ENCODE measurements at places on chromosomes 12 and 14. TPM values are rescaled to one million over a fixed set of nuclear protein-coding genes. Genes with fewer than 3 reads are reported as not detected.

DNA sequence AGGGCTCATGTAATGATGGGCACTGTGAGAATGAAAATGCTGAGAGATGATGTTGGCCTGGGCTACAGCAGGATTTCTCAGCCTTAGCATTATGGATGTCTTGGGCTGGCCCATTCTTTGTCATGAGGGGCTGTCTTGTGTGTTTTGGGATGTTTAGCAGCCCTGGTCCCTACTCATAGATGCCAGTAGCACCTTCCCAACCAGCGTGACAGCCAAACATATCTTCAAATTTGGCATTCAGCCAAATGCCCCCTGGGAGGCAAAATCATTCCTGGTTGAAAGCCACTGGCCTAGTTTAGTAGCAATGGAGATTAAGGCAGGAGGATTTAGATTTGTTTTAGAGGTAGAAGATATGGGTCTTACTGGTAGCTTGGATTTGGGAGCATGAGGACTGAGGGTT is 26.6 kb downstream of the UBE3B start:
- no peak for DNase-seq
- H3K27me3 ChIP-seq: no peaks in the 10 kb centered on the region
- H3K4me3 ChIP-seq: no peak overlapping the region
- peaks cover 53% of the 10 kb centered on the region for H3K36me3 ChIP-seq
- no peaks in the 10 kb centered on the region for H3K4me1 ChIP-seq
- no peak overlapping the region for H3K27ac ChIP-seq

GRCh38 chr12:92411687-92412086 is 266.0 kb upstream of the BTG1 start:
- H3K4me1 ChIP-seq: peaks cover 3% of the 10 kb centered on the region
- DNase-seq: no peak
- H3K27me3 ChIP-seq: no peaks in the 10 kb centered on the region
- no peak overlapping the region for H3K27ac ChIP-seq
- H3K36me3 ChIP-seq: peaks cover 9% of the 10 kb centered on the region
- no peak overlapping the region for H3K4me3 ChIP-seq

GRCh38 chr14:78697341-78697740 is 527.2 kb downstream of the NRXN3 start:
- no peaks in the 10 kb centered on the region for H3K27me3 ChIP-seq
- no peaks in the 10 kb centered on the region for H3K36me3 ChIP-seq
- no peak overlapping the region for H3K4me3 ChIP-seq

DNA sequence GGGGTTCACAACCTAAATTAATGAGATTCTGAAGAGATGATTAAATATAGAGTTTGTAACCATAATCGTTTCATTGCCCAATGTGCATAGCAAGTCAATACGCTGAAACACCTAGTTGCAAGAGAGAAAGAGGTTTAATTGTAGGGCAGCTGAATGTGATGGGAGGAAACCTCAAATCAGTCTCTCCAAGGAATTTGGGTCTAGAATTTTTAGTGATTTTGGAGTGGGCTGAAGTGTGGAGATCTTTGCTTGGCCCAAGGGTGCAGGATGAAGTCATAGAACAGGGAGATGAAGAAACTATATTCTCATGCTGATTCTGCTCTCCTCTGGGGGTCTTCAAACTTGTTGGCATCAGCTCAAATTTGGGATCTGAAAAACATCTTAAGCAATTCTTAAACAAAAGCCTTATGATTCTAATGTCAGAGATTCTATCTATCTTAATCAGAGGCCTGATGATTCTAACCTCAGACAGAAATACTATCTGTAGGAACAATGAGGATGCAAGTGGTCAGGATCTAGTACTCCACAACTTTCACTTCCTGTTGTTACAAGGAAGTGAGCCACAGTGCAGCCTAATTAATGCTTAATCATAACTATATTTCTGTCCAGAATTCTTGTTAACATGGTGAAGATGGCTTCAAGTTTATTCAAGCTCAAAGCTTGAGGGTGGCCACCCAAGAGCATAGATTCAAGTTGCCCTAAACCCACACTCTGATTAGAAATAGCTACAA is 80.2 kb upstream of the FUT8 start:
- DNase-seq: no peak
- no peak overlapping the region for H3K27ac ChIP-seq
- H3K4me3 ChIP-seq: no peak overlapping the region
- peaks cover 6% of the 10 kb centered on the region for H3K4me1 ChIP-seq
- peaks cover 35% of the 10 kb centered on the region for H3K27me3 ChIP-seq

DNA sequence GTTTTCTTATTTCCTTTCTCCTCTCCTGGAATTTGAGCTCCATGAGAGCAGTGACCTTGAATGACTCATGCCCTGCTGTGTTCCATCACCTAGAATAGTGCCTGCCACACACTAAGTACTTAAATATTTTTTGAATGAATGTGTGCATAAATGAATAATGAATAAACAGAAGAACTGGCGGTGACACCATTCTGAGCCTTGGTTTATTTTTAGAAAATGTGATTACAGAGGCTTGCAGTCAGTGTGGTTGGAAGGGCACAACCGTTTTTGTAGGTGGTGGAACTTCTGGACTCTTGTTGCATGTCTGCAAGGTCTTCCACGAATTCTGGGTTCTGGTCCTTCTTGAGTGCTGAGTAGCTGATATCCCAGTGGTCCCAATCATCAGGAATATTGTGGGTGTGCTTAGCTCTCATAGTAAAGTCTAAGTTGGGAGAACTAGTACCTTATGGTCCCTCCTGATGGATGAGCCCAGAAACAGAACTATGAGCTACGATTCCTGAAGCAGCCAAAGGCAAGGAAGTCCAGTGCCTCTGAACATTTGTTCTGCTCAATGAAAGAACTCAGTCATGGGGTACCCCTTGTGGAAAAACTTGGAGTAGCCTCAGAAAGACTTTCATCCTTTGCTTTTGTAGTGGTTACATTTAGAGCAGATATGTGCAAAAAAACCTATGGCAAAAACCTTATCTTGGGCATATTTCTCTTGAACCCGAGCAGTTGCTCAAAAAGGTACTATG is 28.8 kb upstream of the BHLHE41 start:
- H3K27ac ChIP-seq: no peak overlapping the region
- DNase-seq: no peak
- no peaks in the 10 kb centered on the region for H3K36me3 ChIP-seq
- no peaks in the 10 kb centered on the region for H3K4me1 ChIP-seq

- H3K27ac ChIP-seq: no peak overlapping the region
- no peaks in the 10 kb centered on the region for H3K4me1 ChIP-seq
- no peak overlapping the region for H3K4me3 ChIP-seq
These were observed 28.8 kb downstream of the CLEC1A start for GRCh38 chr12:10069976-10070375.

DNA sequence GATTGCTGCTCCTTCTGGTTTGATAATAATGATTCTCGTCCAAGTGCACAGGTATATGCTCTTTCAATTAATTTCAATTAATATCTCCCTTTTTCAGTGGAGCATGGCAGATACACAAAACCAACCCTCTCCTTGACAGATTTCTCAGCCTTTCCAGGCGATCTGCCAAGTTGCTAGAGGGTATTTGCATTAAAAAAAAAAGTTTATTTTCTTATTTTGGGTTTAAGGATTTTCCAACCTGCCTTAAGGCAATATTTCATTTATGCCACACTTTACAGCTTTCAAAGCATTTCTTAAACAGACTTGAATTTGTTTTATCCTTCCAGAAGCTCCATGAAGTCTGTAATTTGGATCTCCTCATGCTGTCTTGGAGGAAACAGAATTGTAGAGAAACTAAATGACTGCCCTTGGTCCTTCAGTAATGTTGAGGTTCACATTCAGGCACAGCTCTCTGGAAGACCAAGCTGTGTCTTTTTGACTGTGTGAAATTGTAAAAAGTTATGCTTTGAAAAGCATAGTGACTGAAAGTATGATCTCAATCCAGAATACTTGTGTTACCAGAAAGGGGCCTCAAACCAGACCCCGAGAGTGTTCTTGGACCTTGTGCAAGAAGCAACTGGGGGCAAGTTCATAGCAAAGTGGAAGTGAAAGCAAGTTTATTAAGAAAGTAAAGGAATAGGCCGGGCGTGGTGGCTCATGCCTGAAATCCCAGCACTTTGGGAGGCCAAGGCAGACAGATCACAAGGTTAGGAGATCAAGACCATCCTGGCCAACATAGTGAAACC is 2.3 kb downstream of the DGLUCY start:
- H3K27me3 ChIP-seq: no peaks in the 10 kb centered on the region
- peaks cover 14% of the 10 kb centered on the region for H3K4me1 ChIP-seq

- DNase-seq: peak; percentile 66
- peaks cover 3% of the 10 kb centered on the region for H3K4me1 ChIP-seq
- no peak overlapping the region for H3K27ac ChIP-seq
- H3K4me3 ChIP-seq: no peak overlapping the region
These were observed 117.4 kb downstream of the DAD1 start for GRCh38 chr14:22471545-22472121.

GRCh38 chr12:7060353-7060954 is at the start of gene C1S:
Gene C1S, plus strand, starts transcription at chr12:7060718. Its CDS starts 1,195 bp downstream, at chr12:7061913.
- H3K27ac ChIP-seq: no peak within 1 kb of the TSS
- no peak within 1 kb of the TSS for H3K4me3 ChIP-seq
- no peaks in the 10 kb centered on the region for H3K27me3 ChIP-seq
- no peaks in the 10 kb centered on the region for H3K36me3 ChIP-seq
- DNase-seq: peak; percentile 81

DNA sequence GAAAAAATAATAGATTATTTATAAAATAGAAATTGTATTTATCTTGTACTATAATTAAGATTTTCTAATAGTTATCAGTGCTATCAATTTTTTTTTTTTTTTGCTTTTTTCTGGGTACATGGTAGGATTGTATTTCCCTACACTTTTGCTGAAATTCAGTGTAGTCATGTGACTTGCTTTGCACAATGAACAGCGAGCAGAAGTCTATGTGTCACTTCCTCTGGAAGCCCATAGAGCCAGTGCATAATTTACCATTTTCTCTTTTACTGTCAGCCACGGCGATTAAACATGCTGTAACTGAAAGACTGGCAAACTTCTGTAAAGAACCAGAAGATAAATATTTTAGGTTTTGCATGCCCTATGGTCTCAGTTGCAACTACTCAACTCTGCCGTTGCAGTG is 80.8 kb upstream of the PPP1R12A start:
- H3K27ac ChIP-seq: no peak overlapping the region
- no peak for DNase-seq
- H3K27me3 ChIP-seq: no peaks in the 10 kb centered on the region
- H3K4me3 ChIP-seq: no peak overlapping the region

GRCh38 chr12:52608826-52609630 is 7.8 kb upstream of the KRT72 start:
- DNase-seq: peak; percentile 22
- H3K4me3 ChIP-seq: no peak overlapping the region
- no peaks in the 10 kb centered on the region for H3K4me1 ChIP-seq
- H3K27ac ChIP-seq: no peak overlapping the region
- no peaks in the 10 kb centered on the region for H3K27me3 ChIP-seq
- no peaks in the 10 kb centered on the region for H3K36me3 ChIP-seq

GRCh38 chr14:69705706-69706105 is 61.2 kb upstream of the SRSF5 start:
- no peaks in the 10 kb centered on the region for H3K27me3 ChIP-seq
- H3K36me3 ChIP-seq: no peaks in the 10 kb centered on the region
- no peak overlapping the region for H3K4me3 ChIP-seq
- H3K27ac ChIP-seq: no peak overlapping the region
- no peak for DNase-seq

GRCh38 chr14:70013271-70013873 is 134.2 kb downstream of the SMOC1 start:
- H3K4me3 ChIP-seq: no peak overlapping the region
- DNase-seq: peak; percentile 74
- no peaks in the 10 kb centered on the region for H3K27me3 ChIP-seq

- DNase-seq: no peak
- no peak overlapping the region for H3K27ac ChIP-seq
- H3K36me3 ChIP-seq: no peaks in the 10 kb centered on the region
- H3K4me1 ChIP-seq: peaks cover 5% of the 10 kb centered on the region
These were observed 27.0 kb upstream of the PTHLH start for GRCh38 chr12:27999521-27999920.

GRCh38 chr12:108765289-108765764 is 34.0 kb upstream of the CORO1C start:
- H3K27ac ChIP-seq: no peak overlapping the region
- no peaks in the 10 kb centered on the region for H3K4me1 ChIP-seq
- no peak for DNase-seq

GRCh38 chr14:77457115-77457521 is 283 bp downstream of the VIPAS39 start:
- DNase-seq: no peak
- no peaks in the 10 kb centered on the region for H3K4me1 ChIP-seq
- peaks cover 40% of the 10 kb centered on the region for H3K36me3 ChIP-seq

GRCh38 chr14:67358924-67359774 is 455 bp downstream of the ATP6V1D start:
- peak overlapping the region; percentile 99 for H3K4me3 ChIP-seq
- peaks cover 7% of the 10 kb centered on the region for H3K4me1 ChIP-seq
- H3K27ac ChIP-seq: no peak overlapping the region
- H3K27me3 ChIP-seq: no peaks in the 10 kb centered on the region

DNA sequence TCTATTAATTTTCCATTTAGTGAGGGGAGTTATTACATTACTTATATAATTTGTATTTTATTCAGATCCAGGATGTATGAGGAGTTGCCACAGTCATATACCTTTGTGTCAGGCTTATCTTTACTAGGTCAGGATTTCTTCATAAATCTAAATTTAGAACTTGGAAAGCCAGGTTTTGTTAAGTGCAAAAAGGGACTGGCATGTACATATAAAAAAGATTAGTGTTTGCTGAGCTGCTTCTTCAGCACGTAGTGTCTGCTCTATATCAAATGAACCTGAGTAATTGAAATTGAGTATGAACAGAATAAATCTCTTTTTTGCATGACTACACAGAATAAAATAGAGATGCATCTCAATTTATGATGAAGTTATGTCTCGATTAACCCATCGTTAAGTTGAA is 157.4 kb downstream of the NUBPL start:
- no peaks in the 10 kb centered on the region for H3K4me1 ChIP-seq
- no peaks in the 10 kb centered on the region for H3K27me3 ChIP-seq
- H3K4me3 ChIP-seq: no peak overlapping the region

DNA sequence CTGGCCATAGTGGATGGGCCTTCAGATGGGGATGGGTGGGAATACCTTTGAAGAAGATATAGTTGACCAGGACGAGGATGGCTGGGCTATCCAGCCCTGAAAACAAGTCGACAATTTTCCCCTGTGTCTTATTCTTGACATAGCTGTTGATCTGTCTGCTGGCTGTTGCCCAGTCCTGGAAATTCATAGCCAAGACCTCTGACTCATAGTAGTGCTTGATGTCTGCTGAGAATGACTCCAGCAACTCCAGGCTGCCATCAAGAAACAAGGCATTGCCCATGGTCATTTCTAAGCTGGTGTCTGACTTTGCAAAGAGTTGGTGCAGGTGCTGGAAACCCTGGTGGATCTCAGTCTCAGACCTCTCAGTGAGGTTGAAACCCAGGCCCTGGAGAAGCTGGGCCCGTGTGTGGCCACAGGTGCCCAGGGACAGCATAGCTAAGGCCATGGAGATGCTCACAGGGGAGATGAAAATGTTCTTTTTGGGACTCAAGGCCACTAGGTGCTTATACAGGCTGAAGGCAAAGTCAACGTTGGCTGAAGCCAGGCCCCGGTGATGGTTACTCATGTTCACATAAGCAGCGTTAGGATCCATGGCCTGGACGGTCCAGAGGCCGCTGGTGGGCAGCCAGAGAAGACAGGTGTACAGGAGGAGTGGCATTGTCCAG is 9.0 kb downstream of the SERPINA6 start:
- no peak overlapping the region for H3K4me3 ChIP-seq
- H3K36me3 ChIP-seq: no peaks in the 10 kb centered on the region
- H3K4me1 ChIP-seq: no peaks in the 10 kb centered on the region
- no peak for DNase-seq

GRCh38 chr12:93657071-93657470 is 20.1 kb upstream of the CRADD start:
- H3K27me3 ChIP-seq: no peaks in the 10 kb centered on the region
- no peaks in the 10 kb centered on the region for H3K36me3 ChIP-seq
- H3K27ac ChIP-seq: no peak overlapping the region
- DNase-seq: no peak
- H3K4me3 ChIP-seq: no peak overlapping the region

Gene AQP5
- 2.8 TPM for total RNA-seq

Gene AMDHD1
- 0.42 TPM for total RNA-seq

Gene GON7
- total RNA-seq: 6.8 TPM

Gene PTPRO
- 0.52 TPM for total RNA-seq

All from H9 (cell line).